ENCODE measurements at places on chromosomes 2 and 18. TPM values are rescaled to one million over a fixed set of nuclear protein-coding genes. Genes with fewer than 3 reads are reported as not detected.

DNA sequence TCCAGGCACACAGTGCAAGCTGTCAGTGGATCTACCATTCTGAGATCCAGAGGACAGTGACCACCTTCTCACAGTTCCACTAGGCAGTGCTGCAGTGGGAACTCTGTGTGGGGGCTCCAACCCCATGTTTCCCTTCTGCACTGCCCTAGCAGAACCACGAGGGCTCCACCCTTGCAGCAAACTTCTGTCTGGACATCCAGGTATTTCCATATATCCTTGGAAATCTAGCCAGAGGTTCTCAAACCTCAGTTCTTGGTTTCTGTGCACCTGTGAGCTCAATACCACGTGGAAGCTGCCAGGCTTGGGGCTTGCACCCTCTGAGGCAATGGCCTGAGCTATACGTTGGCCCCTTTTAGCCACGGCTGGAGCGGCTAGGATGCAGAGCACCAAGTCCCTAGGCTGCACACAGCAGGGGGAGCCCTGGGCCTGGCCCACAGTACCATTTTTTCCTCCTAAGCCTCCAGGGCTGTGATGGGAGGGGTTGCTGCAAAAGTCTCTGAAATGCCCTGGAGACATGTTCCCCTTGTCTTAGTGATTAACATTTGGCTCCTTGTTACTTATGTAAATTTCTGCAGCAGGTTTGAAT lies 77.5 kb downstream of the MAP4K3 start:
- DNase-seq, result no peak

- no peak for DNase-seq
Observed at GRCh38 chr2:218890369-218890768, 9.7 kb downstream of the WNT10A start.

- DNase-seq, result no peak
Observed at GRCh38 chr2:39735648-39736047, 43.4 kb downstream of the THUMPD2 start.

DNA sequence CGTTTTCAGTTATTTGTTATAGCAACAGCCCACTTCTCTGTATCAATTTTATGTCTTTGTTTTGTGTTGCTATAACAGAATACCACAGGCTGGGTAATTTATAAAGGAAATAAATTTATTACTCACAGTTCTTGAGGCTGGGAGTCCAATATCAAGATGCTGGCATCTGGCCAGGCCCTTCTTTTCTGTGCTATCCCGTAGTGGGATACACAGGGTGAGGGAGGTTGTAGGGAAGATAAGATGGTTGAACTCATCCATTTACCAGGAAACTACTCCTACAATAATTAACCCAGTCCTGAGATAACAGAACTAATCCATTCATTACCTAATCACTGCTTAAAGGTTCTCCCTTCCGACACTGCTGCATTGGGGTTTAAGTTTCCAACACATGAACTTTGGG lies 220.7 kb downstream of the TPGS2 start:
- no peak for DNase-seq

GRCh38 chr2:70785137-70785911 lies 5.1 kb downstream of the FIGLA start:
- peak; percentile 71 for DNase-seq

Gene RESP18
- not detected for total RNA-seq

Gene PJVK
- total RNA-seq, result 0.31 TPM

- no peak for DNase-seq
Observed at GRCh38 chr2:158489366-158490112, 32.8 kb downstream of the PKP4 start.

Gene CYBRD1
- 186 TPM for total RNA-seq

Gene TMEM247
- not detected for total RNA-seq

DNA sequence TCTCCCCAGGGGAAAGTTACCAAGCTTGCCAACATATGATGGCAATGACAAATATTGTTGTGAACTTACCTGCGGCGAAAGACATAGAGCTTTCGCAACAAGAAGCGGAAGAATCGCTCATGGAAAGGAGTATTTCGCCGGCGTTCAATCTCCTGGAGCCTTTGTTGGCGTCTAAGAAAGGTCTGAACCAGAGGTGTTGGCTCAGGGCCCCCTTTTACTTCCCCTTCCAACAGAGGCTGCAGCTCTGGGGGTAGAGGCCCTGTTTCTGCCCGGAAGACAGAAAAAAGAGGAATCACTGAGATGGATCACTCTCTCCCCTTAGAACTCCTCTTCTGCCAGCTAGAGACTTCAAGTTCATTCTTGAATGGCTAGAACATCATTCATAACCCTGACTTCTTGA lies 10.8 kb downstream of the GGCX start:
- no peak for DNase-seq

Data from A172 (cell line).